ENCODE measurements at places on chromosomes 5 and 9.

- H3K36me3 ChIP-seq: peaks cover 53% of the 10 kb centered on the region
- no peak overlapping the region for H3K4me3 ChIP-seq
- no peaks in the 10 kb centered on the region for H3K27me3 ChIP-seq
Observed at GRCh38 chr5:109370343-109370742, 39.4 kb downstream of the PJA2 start.

GRCh38 chr5:122442938-122443337 is 130.9 kb downstream of the SNCAIP start:
- H3K4me1 ChIP-seq: no peaks in the 10 kb centered on the region
- no peak overlapping the region for H3K4me3 ChIP-seq
- no peak overlapping the region for H3K27ac ChIP-seq
- H3K36me3 ChIP-seq: no peaks in the 10 kb centered on the region
- H3K27me3 ChIP-seq: no peaks in the 10 kb centered on the region

DNA sequence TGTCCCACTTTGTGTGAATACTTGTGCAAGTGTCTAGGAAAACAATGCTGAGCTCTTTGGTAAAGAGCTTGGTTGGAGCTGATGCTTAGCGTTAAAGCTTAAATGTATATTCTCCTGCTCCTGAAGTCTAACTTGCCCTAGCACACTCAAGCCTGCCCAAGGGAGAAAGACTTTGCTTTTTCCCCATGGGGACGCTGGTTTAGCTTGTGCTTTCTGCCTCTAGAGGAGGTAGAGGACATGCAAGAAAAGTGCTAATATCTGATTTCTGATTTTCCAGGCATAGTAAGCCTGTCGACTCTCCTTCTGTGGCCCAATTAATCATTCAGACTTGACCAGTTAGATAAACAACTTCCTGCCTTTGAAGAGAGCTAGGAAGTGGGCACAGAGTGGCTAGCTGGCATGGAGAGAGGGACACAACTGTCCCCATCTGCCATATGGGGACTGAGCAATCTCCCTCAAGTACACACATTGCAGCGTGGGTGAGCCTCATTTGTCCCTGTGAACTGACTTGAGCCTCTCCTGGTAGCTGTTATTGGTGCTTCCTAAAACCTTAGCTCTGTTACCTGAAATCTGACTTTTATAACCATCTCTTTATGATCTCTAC is 348.4 kb downstream of the BRINP1 start:
- H3K4me1 ChIP-seq: no peaks in the 10 kb centered on the region
- no peaks in the 10 kb centered on the region for H3K36me3 ChIP-seq
- no peak overlapping the region for H3K4me3 ChIP-seq

GRCh38 chr9:69171049-69171448 is 3.0 kb upstream of the TJP2 start:
- DNase-seq: no peak
- no peak overlapping the region for H3K4me3 ChIP-seq
- H3K27ac ChIP-seq: no peak overlapping the region
- H3K4me1 ChIP-seq: peaks cover 18% of the 10 kb centered on the region

GRCh38 chr9:71929223-71929622 is 17.8 kb downstream of the C9orf85 start:
- no peaks in the 10 kb centered on the region for H3K27me3 ChIP-seq
- DNase-seq: no peak
- no peaks in the 10 kb centered on the region for H3K36me3 ChIP-seq
- no peak overlapping the region for H3K4me3 ChIP-seq
- H3K4me1 ChIP-seq: 0 out of 2 replicates have a peak, but pooled peaks cover 2% of the 10 kb centered on the region

DNA sequence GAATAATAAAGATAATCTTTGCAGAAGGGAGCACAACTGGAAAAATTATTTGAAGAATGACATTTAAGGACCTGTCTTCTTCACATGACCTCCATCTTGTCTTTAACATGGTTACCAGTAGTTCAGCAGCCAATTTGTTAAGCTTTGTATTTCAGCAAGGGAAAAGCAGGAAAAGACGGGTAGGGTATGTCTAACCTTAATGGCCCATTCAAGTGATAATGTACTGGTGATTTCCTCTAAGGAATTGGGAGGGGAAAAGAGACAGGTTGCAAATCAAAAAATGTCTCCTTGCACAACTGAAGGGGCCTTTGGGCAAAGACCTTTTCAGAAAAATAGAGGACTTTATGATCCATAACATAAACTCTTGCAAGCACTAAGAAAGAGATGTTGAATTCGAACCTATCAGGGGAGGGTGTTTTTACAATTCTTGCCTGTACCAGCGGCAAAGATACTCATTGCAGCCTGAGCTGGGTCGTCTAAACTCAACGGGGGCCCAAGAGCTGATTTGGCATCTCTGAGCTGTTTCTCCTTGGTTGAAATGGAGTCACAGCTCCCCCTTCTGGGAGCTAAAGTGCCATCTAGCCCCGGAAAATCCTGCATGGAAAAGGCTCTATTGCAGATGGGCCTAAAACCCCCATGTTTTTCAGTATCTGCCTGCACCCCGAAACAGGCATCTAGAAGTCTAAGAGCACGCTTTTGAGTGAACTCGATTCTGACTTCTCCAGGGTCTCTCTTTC is 3.8 kb downstream of the BRINP1 start:
- H3K27ac ChIP-seq: no peak overlapping the region
- H3K4me3 ChIP-seq: no peak overlapping the region
- no peaks in the 10 kb centered on the region for H3K36me3 ChIP-seq
- DNase-seq: no peak

DNA sequence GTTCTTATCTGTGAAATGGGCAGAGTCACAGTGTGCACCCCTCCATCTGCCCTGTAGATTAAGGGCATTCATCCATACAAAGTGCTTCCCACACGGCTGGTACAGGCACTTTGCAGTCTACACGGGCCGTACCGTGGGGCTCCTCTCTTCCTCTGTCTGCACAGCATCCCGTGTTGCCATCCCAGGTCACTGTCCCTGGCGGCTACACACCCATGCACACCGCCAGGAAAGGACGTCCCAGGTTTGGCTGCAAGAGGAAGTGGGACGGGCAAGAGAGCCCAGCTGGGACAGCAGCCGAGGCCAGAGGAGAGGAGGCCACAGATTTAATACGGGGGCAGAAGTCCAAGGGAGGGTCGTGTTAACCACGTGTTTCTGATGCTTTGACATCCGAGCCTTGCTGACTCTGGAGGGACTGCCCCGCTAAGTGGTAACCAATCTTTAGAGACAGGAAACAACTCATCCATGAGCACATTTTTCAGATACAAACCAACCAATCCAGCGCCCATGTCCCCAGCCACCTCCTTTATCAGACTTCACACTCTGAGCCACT is 120.0 kb downstream of the ZNF354C start:
- peaks cover 12% of the 10 kb centered on the region for H3K4me1 ChIP-seq
- no peaks in the 10 kb centered on the region for H3K36me3 ChIP-seq
- H3K27me3 ChIP-seq: no peaks in the 10 kb centered on the region
- no peak overlapping the region for H3K4me3 ChIP-seq
- H3K27ac ChIP-seq: 0 out of 2 replicates have a peak overlapping the region, but pooled peaks have one; percentile 9

- no peaks in the 10 kb centered on the region for H3K36me3 ChIP-seq
- no peak for DNase-seq
- H3K27ac ChIP-seq: no peak overlapping the region
- H3K4me1 ChIP-seq: no peaks in the 10 kb centered on the region
- H3K27me3 ChIP-seq: no peaks in the 10 kb centered on the region
- H3K4me3 ChIP-seq: no peak overlapping the region
Observed at GRCh38 chr9:24731754-24732153, 186.1 kb upstream of the IZUMO3 start.

GRCh38 chr9:128683340-128684064 is 5.5 kb upstream of the SET start:
- H3K36me3 ChIP-seq: no peaks in the 10 kb centered on the region
- H3K4me1 ChIP-seq: peaks cover 24% of the 10 kb centered on the region
- H3K27me3 ChIP-seq: no peaks in the 10 kb centered on the region
- DNase-seq: no peak

GRCh38 chr5:32230356-32231099 is 56.4 kb upstream of the GOLPH3 start:
- H3K27ac ChIP-seq: no peak overlapping the region
- no peaks in the 10 kb centered on the region for H3K27me3 ChIP-seq
- no peaks in the 10 kb centered on the region for H3K4me1 ChIP-seq
- no peak for DNase-seq

- no peak overlapping the region for H3K4me3 ChIP-seq
- H3K27ac ChIP-seq: no peak overlapping the region
- no peaks in the 10 kb centered on the region for H3K27me3 ChIP-seq
- no peaks in the 10 kb centered on the region for H3K36me3 ChIP-seq
Observed at GRCh38 chr5:2250365-2250950, 367.7 kb upstream of the IRX4 start.

DNA sequence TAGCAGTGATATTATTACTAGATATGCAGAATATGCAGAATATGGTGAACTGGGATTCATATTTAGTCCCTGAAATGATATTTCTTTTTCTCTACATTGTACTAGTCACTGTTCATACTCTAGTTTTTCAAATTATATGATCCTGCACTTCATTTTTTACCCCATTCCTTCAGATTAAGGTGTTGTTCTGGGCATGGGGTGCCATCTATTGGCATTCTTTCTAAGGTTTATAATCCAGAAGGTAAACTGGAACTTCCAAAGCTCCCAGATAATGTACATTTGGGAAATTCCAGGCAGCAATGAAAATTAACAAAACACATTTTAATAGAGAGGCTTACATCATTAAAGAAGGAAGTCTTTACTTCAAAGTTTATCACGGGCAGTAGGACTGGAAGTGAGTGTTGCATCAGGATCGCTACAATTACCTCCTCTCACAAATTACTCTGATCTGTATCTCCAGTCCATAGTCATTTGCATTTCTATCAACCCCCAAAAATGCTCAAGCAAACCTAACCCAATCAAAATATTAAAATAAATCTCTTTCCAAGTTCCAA is 12.5 kb downstream of the RFX3 start:
- H3K27me3 ChIP-seq: no peaks in the 10 kb centered on the region
- no peak overlapping the region for H3K4me3 ChIP-seq
- no peaks in the 10 kb centered on the region for H3K36me3 ChIP-seq
- DNase-seq: no peak

DNA sequence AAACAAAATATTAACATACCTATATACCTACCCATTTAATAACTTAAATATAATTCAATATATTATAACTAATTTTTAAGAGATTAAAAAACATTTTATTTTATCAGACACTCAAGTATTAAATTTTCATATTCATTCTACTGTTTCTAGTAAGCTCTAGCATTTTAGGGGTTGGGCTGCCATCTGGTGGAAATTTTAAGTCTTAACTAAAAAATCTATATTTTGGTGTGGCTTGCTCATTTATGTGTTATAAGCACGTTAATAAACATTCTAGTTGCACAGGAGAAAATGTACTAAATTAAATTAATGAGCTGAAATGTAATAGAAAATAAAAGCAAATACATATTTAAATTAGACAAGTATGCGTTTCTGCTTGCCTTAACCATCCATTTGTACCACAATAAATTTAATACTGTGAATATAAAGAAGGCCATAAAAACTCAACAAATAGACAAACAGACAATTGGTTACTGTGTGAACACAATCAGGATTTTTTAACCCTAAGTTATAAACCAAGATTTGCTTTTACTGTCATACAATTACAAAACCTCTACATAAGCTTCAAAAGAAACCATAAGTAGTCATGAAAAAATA is 1728.3 kb upstream of the CDH9 start:
- DNase-seq: no peak
- H3K27ac ChIP-seq: no peak overlapping the region
- H3K4me1 ChIP-seq: no peaks in the 10 kb centered on the region
- H3K4me3 ChIP-seq: no peak overlapping the region
- no peaks in the 10 kb centered on the region for H3K27me3 ChIP-seq
